ENCODE measurements at places on chromosomes 1 and 21. TPM values are rescaled to one million over a fixed set of nuclear protein-coding genes. Genes with fewer than 3 reads are reported as not detected.

The NBPF19 gene
- total RNA-seq: 3.0 TPM

The CSMD2 gene
- under 0.01 TPM for total RNA-seq

The CD1D gene
- 2.3 TPM for total RNA-seq

The TRABD2B gene
- total RNA-seq: not detected

The AMY1C gene
- total RNA-seq: not detected

The RGS18 gene
- total RNA-seq: not detected

The EMC1 gene
- 100 TPM for total RNA-seq

The CD34 gene
- total RNA-seq: 0.86 TPM

The LCE1B gene
- total RNA-seq: not detected

The PLEKHG5 gene
- total RNA-seq: 8.9 TPM

The GBP6 gene
- not detected for total RNA-seq

The CRP gene
- not detected for total RNA-seq

The CA6 gene
- total RNA-seq: not detected

The CASZ1 gene
- not detected for total RNA-seq

The FAM163A gene
- total RNA-seq: not detected

The B3GALT2 gene
- total RNA-seq: 0.53 TPM

The CGN gene
- not detected for total RNA-seq

The CTTNBP2NL gene
- 13.0 TPM for total RNA-seq

The SLC39A1 gene
- 147 TPM for total RNA-seq

The FABP3 gene
- total RNA-seq: 126 TPM

The SLC5A9 gene
- total RNA-seq: not detected

The LINGO4 gene
- not detected for total RNA-seq

The ZNF362 gene
- 5.8 TPM for total RNA-seq

The POFUT2 gene
- 62.7 TPM for total RNA-seq

The ETV3L gene
- total RNA-seq: not detected

The DDAH1 gene
- total RNA-seq: 53.7 TPM

The CASQ2 gene
- total RNA-seq: not detected

The KCNK1 gene
- 8.9 TPM for total RNA-seq

The OR2L2 gene
- total RNA-seq: not detected

The MTOR gene
- 33.7 TPM for total RNA-seq

The OR2L13 gene
- not detected for total RNA-seq

The TSPAN1 gene
- 0.29 TPM for total RNA-seq

The RHBDL2 gene
- total RNA-seq: 0.71 TPM

The PKN2 gene
- total RNA-seq: 19.7 TPM

The C1orf115 gene
- 1.1 TPM for total RNA-seq

The OR10Z1 gene
- total RNA-seq: not detected

The SPSB1 gene
- total RNA-seq: 11.9 TPM

The NVL gene
- total RNA-seq: 17.0 TPM

The TTC22 gene
- total RNA-seq: not detected

The SLFNL1 gene
- total RNA-seq: not detected

The DCST2 gene
- total RNA-seq: 0.18 TPM

The URB1 gene
- total RNA-seq: 14.4 TPM

The UCHL5 gene
- total RNA-seq: 18.8 TPM

The IL20 gene
- total RNA-seq: not detected

The G0S2 gene
- 76.7 TPM for total RNA-seq

The MIXL1 gene
- not detected for total RNA-seq

The NBPF4 gene
- total RNA-seq: not detected

The CYP4A22 gene
- not detected for total RNA-seq

The RGS5 gene
- total RNA-seq: 1.4 TPM

The ADCY10 gene
- not detected for total RNA-seq

The RBBP5 gene
- total RNA-seq: 12.2 TPM

The PLA2G2F gene
- not detected for total RNA-seq
